NCI-H226 (cell line): ENCODE measurements at places on chromosomes 2 and 18.

DNA sequence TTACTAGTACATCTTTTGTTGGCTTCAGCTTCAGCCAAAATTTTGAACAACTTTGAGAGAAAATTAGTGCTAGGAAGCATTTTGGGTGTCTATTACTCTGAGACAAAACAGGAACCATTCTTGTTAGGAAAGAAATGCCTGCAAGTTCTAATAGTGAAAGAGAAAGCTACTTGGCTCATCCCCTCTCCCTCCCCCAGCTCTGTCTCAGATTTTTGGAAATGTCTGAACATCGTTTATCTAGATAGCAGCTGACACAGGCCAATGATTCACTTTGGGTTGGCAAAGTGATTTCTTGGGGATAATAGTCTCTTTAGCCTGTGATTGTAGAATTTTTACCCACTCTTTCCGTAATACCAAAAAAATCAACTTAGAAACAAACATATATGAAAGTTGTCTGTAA, 42.3 kb upstream of the PTPRM start:
- DNase-seq = peak; percentile 24

GRCh38 chr2:189505492-189505891, 64.2 kb downstream of the WDR75 start:
- DNase-seq = no peak

DNA sequence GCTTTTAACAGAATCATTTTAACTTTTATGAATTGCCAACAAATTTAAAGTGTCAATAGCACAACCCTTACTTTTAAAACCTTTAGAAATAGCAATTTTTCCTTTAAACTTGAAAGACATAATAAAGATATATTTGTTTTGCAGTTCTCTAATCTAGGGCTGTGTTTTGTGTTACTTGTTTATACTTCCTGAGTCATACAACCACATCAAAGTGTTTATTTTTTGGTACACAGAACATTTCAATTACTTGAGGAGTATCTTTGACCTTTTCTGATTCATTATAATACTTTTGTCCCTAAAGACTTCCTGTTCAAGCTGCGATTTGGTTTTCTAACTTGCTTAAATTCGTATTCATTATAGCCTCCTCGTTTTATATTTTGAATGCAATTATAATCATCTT, 21.8 kb downstream of the TYW5 start:
- no peak for DNase-seq

GRCh38 chr2:50538147-50538546, 493.8 kb downstream of the NRXN1 start:
- DNase-seq = no peak
